MG63 (cell line): ENCODE measurements at places on chromosomes 16 and 17. TPM values are rescaled to one million over a fixed set of nuclear protein-coding genes. Genes with fewer than 3 reads are reported as not detected.
A peak's percentile ranks its signal among the peaks of the same experiment; 100 is the strongest.

Gene CCL17
- not detected in 2 replicates for total RNA-seq

GRCh38 chr17:76981545-76982295, 113.5 kb downstream of the MGAT5B start:
- DNase-seq = no peak

Gene MT4
- not detected in 2 replicates for total RNA-seq

DNA sequence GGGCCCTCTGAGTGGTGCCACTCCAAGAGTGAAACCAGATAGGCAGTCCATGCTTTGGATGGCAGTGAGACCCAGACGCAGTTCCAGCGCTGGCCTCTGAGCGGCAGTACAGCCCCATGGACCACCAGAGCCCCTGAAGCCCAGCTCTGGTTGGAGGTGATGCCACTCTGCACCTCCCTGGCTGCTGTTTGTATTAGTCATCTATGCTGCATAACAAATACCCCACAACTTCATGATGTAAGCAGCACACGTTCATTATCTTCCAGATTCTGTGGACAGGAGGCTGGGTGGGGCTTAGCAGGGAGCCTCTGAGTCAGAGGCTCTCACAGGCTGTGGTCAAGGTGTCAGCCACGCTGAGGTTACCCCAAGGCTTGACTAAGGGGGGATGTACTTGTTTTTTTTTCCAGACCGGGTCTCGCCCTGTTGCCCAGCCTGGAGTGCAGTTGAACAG, 5.1 kb upstream of the NME4 start:
- DNase-seq = peak; percentile 63

GRCh38 chr16:23959752-23960072, 123.9 kb downstream of the PRKCB start:
- no peak for DNase-seq

Gene CA4
- 1.9 TPM in 1 of 2 replicates, not detected in the other for total RNA-seq

DNA sequence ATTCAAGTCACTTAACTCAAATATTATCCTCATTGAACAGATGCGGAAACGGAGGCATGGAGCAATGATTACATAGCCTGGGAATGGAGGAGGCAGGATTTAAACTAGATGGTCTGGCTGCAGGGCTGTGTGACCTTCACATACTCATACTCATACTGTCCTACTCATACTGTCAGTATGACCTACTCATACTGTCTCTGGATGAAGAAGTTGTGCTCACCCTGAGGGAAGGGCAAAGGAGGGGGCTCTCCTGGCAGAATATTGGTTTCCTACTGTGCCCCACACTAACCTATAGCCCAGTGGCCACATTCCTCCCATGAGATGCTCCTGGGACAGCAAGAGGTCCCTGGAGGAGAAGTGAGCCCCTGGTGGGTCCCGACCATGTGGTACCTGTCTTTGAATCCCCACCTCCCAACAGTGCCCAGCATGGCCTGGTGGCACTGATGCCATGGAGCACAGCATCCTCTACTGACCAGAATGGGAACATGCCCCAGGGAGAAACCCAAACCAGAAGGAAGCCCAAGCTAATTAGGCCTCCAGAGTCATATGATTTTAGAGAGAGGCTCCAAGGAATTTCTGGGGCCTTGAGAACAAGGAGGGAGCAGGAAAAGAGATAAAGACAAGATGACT, 197.3 kb upstream of the SDK2 start:
- DNase-seq = no peak
